ENCODE measurements at places on chromosomes 2 and 18. TPM values are rescaled to one million over a fixed set of nuclear protein-coding genes. Genes with fewer than 3 reads are reported as not detected.

Gene CFC1
- not detected for total RNA-seq

Gene AP1S3
- 1.8 TPM for total RNA-seq

Gene CD226
- total RNA-seq, result 1.3 TPM

Gene FMNL2
- total RNA-seq, result 19.6 TPM

Gene SCYGR4
- not detected for total RNA-seq

Gene PLB1
- 0.11 TPM for total RNA-seq

Gene LYPD6B
- 3.9 TPM for total RNA-seq

DNA sequence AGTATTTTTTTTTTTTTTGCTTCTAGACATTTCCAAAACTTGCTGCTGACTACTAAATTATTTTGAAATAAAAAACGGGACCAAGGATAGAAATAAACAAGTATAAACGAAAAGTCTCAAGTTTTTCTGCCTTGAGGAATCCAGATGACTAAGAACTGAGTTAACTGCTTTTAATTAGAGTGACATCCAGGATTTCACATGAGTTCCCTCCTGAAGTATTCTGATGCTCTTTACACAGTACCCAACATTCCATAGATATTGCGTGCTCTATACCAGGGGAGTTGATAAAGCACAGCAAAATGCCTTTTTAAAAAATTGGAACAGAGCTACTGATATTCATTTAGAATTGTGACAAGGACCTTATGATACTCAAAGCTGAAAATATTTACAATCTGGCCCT, 618.0 kb downstream of the CCDC85A start:
- peak; percentile 64 for DNase-seq

GRCh38 chr2:85741211-85741832, 12.5 kb upstream of the ATOH8 start:
- DNase-seq, result no peak

GRCh38 chr2:47503481-47504070, 100.6 kb downstream of the MSH2 start:
- no peak for DNase-seq

- peak; percentile 63 for DNase-seq
These were observed 11.3 kb downstream of the GFPT1 start for GRCh38 chr2:69375494-69376353.

DNA sequence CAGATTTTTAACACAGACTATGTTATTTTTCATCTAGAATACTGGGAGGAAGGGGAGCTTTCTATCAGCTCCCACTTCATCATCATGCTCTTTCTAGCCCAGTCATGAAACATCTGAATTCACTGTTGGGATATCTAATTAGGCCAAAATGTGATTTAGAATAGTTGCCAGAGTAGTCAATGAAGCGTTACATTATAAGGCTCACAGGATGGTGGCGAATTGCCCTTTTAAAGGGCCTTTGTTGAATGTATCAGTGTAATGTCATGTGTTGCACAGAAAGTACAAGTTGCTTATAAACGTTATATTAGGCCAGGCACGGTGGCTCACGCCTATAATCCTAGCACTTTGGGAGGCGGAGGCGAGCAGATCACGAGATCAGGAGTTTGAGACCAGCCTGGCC, 45.6 kb downstream of the PDE1A start:
- no peak for DNase-seq

DNA sequence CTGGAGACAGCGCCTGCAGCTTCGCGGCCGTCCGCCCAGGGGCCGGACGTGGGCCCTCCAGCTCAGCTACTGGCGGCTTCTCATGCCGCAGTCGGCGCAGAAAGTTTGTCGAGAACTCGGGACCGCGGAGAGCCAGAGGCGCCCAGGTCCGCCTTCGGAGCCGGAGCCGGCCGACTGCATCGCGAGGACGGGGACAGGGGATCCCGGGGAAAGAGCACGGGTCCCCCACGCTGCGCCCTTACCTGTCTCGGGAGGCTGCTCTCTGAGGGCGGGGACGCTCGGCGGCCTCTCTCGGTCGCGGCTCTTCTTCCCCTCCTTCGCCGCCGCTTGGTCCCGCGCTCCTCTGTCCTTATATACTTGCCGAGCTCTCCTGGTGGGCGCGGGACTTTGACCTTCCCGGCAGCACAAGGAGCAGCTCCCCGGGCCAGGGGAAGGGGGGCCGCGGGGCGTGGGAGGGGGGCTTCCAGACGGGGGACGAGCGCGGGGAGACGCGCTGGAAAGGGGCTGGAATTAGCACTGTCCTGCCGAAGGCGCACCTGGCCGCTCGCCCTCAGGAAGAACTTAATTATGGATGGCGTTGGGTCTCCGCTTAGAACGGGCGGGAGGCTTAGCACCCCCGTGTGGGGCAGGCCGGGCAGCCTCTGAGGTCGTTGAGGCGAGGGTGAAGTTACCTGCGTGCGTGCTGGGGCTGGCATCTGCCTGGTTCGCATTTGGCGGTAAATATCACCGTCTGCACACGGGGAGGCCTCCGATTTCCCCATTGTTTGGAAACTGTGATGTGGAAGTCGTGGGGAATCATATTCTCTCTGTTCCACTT, at the start of gene POMC:
Gene POMC (minus strand): TSS at position 325 of the 817 bp plus-strand sequence. CDS start 3,808 bp downstream, outside the sequence.
- peak; percentile 69 for DNase-seq

DNA sequence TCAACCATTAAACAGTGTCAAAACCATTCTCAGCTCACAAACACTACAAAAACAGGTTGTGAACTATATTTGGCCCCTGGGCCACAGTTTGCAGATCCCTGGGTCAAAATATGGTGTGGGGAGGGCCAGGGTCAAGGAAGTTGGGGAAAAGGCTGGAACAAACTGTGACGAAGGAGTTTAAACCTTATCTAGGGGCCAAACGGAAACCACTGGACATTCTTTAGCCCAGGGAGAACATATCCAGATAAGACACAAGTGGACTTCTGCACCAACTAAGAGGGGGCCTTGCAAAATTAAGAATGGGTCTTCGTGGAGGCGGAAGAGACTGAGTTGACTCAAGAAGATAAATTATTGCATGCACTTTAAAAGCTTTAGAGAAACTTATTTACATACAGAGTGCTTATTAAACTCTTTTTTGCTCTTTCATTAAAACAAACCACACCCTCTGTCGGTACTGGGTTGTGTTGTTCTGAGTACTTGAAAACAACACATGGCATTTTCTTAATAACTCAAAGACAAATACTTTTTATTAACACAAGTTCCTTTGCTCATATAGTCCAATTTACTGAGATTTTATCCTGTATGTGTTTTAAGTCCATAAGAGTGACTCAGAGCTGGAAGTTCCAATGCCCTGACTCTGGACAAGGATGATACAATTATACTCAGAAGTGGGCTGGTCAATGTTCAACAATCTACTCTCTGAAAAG, 5.3 kb upstream of the ASAP2 start:
- DNase-seq, result peak; percentile 91

DNA sequence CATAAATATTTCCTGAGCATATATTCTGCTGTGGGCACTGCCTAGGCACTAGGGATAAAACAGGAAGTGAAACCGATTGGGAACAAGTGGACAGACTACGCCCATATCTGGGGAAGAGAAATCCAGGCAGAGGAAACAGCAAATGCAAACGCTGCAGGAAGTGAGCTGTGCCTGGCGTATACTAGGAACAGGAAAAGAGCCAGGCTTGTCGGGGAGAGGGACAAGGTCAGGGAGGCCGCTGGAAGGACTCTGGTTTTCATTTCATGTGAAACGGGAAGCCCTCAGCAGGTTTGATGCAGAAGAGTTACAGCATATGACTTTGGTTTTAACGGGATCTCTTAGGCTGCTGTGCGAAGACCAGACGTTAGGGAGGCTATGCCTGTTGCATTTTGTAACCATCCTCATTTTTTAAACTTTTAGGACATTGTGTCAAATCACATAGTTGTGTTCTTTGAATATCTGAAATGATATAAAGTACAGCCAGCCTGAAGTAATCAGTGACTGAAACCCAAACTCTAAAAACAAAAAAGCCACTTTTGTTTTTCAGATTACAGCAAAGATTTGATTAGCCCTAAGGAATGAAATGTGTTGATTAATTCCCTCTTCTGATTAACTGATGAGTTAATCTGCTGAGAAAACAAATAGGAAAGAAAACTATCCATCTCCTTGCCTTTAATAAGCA, 110.2 kb upstream of the PIEZO2 start:
- DNase-seq, result no peak

DNA sequence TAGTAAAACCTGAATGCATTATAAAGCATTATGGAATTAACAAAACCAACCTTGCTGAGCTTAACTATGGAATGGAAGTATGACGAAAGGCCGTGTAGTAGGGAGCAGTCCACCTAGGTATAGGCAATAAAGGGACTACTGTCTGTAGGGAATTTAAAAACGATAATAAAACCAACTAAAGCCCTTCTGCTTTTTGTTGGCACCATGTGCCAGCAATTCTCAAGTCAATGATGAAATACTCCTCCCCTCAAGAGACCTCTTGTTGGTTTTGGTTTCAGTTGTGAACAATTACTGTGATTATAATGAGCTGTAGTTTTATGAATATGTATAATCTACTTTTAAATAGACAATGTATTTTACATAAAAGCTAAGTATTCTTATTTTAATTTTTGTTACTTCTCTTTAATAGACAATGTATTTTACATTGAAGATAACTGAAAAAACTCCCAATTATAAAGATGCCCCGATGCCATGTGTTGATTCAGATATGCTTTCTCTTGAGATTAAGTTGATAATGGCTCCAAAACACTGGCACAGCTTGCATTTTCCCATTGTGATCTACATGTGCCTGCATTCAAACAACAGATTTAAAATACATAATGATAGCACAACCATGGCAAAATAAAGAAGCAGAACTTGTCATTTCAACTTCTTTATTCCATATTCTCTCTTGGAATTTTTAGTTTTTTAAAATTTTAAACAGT, 55.5 kb upstream of the ZDBF2 start:
- DNase-seq, result no peak

- peak; percentile 57 for DNase-seq
These were observed 463.2 kb downstream of the THSD7B start for GRCh38 chr2:137228566-137228965.

DNA sequence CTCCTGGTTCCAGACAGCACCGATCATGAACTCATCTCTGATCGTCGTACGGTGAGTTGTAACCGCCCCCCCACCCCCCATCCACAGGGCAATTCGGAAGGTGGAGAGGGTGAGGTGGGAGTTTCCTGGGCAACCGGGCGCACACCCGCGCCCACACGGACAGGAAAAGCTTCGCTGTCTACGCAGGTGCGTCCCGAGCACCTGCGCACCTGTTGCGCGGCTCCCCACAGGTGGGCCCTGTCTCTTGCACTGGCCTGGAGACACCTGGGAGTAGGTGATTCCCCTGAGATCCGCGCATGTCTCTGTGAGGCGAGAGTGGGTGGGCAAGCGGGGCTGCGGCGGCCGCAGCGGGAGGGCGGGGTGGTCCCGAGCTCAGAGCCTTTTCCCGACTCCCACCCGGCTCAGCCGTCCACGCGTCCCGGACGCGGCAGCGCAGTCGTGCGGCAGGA, 459 bp upstream of the ATP6V1C2 start:
- DNase-seq, result no peak

GRCh38 chr18:5058768-5059695, 138.0 kb downstream of the AKAIN1 start:
- DNase-seq, result peak; percentile 12

GRCh38 chr2:130963849-130964793, 127.4 kb downstream of the ARHGEF4 start:
- peak; percentile 46 for DNase-seq

GRCh38 chr2:240810199-240810598, 9.8 kb downstream of the KIF1A start:
- no peak for DNase-seq

GRCh38 chr2:23687713-23688112, 239.2 kb downstream of the ATAD2B start:
- DNase-seq, result no peak

- peak; percentile 83 for DNase-seq
These were observed 78.5 kb downstream of the XDH start for GRCh38 chr2:31335921-31336585.

DNA sequence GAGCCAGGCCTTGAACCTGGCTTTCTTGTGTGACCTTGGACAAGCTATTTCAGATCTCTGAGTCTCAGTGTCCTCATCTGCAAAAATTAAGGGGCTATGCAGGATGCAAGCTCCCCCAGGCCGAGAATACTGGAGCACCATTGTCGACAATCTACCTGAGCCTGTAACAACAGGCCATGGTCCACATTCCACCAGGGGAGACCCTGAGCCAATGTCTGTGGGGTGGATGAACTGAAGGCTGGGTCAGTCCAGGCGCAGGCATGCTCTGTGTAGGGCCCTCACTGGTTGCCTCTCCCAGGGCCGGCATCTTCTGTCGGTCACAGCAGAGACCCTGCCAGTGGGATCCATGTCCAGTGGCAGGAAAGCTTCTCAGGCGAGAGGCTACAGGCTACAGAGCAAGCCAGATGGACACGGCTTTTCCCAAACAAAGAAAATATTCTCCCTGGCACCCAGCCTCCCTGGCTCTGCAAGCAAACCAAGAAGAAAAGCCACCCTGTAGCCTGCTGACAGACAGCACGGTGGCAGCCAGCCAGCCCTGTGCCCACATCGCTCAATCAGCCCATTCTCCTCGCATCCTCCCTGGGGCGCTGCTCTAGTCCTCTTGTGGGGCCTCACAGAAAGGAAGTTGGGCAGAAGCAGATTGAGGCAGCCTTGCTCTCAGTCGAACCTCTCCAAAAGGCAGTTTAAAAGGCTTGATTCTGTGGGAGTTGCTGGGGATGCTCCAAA, 48.7 kb upstream of the FZD7 start:
- DNase-seq, result no peak

GRCh38 chr18:77123320-77124231, 9.0 kb downstream of the MBP start:
- no peak for DNase-seq

Measured in GM23248 (cell line).